T-helper 1 cell (primary cell): ENCODE measurements at places on chromosomes 11 and 22.

GRCh38 chr11:4048340-4048739, 46.3 kb upstream of the RRM1 start:
- DNase-seq, result no peak

DNA sequence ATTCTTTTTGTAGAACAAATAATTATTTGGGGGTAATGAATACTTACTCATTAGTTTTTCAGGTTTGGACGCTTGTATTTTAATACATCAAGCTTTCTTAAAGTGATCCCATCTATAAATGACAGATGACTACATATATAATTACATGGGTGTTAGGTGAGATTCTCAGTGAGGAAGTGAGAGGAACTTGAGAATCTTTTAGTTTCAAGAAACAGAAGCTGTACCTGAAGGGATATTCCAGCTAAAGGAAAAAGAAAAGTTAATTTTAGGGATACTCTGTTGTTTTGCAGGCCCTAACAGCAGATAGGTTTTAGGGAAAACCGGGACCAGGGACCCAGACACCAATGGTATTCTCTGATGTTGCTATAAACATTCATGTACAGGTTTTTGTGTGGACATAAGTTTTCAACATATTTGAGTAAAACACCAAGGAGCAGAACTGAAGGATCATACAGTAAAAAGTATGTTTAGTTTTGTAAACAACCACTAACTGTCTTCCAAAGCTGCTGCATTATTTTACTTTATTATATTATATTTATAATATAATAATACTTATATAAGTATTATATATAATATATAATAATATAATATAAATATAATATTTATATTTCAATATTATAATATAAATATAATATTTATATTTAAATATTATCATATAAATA, 24.1 kb upstream of the PHOX2A start:
- DNase-seq, result no peak

GRCh38 chr11:62559204-62559603, 12.6 kb upstream of the AHNAK start:
- no peak for DNase-seq

DNA sequence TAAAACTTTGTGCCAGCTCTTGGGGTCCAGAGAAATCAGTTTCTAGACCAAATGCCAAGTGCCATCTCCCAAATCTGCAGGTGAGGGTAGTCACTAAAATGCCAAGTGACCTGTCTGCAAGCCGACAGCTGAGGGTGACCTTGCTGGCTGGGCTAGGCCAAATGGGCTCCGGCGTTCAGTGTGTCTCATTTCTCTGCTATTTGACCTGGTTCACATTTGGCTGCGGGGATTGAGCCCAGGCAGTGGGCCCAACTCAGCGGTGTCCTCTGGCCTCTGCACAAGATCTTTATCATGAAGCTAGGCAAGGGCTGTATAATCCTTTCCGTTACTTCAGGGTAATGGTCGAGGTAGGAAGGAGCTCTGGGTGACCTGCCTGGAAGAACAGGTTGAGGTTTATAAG, 87.5 kb downstream of the SNX19 start:
- no peak for DNase-seq

- no peak for DNase-seq
Measured at GRCh38 chr11:15629690-15630321, 515.1 kb downstream of the INSC start.

- DNase-seq, result no peak
Measured at GRCh38 chr11:15118431-15118830, 3.7 kb downstream of the INSC start.

GRCh38 chr11:69992026-69992425, 86.1 kb upstream of the ANO1 start:
- DNase-seq, result no peak

GRCh38 chr11:1943977-1944376, 3.2 kb upstream of the MRPL23 start:
- DNase-seq, result no peak

DNA sequence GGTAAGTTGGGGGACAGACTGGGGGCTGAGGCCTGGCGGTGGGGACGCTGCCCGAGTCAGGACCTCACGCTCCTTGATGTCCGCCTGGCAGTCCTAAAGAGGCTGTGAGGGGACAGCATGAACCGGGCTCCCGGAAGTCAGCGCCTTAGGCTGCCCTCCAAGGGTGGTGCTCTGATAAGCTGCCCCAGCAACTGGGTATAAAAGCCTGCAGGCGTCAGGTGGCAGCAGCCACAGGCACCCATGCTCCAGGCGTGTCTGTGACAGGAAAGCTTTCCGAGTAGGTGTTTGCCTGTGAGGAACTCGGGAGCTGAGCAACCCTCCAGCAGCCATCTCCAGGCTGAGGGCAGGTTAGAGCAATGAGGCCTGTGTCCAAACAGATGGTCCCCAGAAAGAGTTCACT, 53.0 kb downstream of the ST3GAL4 start:
- DNase-seq, result no peak

DNA sequence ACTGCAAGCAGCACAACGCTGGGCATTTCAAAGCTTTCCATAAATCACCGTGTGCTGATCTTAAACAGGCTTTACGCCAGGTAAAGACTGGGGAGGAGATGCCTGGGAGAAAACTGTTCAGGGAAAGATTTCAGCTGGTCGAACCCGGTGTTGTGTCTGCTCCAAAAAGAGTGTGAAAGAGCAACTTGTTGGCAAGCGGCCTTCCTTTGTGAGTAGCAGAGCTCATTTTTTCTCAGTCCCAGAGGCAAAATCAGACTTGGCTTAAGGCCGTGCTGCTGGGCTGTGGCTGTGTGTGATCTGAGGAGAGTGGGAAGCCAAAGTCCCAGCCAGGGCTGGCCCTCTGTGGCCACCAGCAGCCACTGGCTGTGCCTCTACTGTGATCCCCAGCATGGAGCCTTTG, 75.7 kb upstream of the E2F8 start:
- DNase-seq, result no peak

DNA sequence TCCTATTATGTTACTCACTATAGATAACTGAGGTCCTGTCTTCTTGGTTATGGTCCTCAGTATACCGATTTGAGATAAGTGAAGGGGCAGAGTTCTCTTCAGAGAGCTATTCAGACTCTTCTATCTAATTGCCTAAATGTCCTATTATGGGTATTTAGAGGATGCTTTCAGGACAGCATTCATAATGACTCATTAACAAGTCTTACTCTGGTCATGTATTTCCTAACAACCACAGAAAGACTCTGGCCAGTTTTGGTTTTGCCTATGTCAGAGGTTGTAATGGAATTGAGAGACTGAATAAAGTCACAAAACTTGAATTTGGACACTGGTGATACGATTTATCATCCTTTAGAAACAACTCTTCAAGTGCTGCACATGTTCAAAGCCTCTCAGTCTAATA, 1233.0 kb downstream of the JRKL start:
- no peak for DNase-seq

DNA sequence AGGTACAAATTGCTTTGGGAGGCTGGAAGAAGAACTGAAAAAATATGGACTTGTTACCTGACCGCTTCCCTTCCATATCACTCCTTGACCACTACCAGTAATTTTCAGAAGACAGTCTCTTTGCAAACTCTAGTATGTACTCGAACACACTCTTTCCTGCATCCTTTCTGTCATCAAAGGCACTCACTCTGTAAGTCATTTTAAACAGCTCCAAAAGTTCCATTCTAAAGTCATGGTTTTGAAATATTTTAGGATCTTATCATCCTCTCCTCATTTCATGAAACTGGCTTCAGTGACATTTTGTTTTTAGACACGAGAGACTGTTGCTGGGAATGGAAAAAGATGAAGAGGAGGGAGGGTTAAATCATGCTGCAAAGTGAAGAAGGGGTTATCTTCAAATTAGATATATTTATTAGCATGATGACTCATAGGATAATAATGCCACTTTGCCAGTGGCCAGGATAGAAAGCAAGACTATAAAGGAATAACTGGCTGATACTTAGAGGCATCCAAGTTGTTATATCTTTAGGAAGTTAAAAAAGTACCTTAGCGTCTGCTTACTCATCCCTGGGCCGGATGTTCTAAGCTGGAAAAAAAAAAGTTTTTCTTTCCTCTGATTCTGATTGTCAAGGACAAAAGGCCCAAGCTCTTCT, 549.3 kb downstream of the METTL15 start:
- DNase-seq, result no peak

DNA sequence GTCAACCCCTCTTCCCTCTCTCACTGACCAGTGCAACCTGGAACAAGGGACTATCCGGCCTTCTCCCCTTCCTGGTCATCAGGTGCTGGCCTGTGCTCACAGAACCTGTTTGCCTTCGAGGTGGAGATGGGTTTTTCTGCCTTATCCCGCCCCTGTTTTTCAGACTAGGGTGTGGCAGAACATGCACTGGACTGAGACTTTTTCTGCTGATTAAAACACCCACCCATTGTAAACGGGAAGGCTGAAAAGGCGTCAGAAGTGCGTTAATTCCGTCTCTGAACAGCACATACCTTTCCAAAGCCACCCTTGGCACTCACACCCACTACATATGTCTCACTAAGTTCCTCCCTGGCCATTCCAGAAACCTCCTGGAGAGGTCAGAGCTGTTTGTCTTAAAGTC, 4.4 kb upstream of the B3GNT6 start:
- no peak for DNase-seq

- no peak for DNase-seq
Measured at GRCh38 chr11:3994030-3994640, 100.5 kb upstream of the RRM1 start.

DNA sequence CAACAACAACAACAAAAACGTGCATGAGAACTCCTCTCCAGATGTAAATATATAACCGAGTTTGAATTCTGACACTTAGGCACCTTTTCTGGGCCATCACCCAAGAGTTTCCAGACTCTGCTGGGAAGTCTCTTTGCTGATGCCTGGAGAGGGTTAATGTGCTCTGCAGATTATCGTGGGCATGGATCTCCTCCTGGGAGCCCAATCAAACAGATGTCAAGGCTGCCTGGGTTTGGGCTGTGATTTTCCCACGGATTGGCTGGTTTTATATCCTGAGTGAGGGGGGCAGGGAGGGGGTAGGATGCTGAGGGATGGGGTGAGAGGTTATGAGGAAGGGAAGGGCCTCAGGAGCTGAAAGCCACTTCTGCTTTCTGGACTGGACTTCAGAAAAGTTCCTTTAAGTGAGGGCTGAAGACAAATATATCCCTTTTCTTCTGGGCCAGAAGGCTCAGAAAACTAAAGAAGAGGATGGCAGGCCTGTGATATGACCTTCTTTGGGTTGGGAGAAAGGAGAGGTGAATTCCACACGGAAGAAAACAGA, 4.2 kb downstream of the ELF5 start:
- no peak for DNase-seq

DNA sequence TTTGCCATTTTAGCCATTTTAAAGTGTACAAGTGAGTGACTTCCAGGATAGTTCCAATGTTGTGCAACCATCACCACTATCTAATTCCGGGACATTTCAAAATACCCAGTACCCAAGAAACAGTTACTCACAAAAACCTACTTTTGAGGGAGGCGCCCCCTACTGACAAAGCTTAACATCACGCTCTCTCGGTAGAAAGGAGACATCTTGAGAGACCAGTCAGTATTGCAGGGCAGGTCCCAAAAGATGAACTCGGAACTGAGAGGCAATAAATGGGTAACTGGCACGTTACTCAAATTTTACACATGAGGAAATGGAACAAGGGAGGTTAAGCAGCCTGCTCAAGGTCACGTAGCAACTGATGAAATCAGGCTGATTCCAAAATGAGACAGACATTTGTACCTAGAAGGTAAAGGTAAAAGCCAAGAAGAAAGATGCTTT, 50.0 kb upstream of the POU2AF1 start:
- no peak for DNase-seq

- no peak for DNase-seq
Measured at GRCh38 chr11:116505298-116506262, 267.2 kb downstream of the BUD13 start.

GRCh38 chr22:45925811-45926351, 51.1 kb downstream of the WNT7B start:
- DNase-seq, result no peak

GRCh38 chr11:14409891-14410290, 50.9 kb upstream of the RRAS2 start:
- no peak for DNase-seq

DNA sequence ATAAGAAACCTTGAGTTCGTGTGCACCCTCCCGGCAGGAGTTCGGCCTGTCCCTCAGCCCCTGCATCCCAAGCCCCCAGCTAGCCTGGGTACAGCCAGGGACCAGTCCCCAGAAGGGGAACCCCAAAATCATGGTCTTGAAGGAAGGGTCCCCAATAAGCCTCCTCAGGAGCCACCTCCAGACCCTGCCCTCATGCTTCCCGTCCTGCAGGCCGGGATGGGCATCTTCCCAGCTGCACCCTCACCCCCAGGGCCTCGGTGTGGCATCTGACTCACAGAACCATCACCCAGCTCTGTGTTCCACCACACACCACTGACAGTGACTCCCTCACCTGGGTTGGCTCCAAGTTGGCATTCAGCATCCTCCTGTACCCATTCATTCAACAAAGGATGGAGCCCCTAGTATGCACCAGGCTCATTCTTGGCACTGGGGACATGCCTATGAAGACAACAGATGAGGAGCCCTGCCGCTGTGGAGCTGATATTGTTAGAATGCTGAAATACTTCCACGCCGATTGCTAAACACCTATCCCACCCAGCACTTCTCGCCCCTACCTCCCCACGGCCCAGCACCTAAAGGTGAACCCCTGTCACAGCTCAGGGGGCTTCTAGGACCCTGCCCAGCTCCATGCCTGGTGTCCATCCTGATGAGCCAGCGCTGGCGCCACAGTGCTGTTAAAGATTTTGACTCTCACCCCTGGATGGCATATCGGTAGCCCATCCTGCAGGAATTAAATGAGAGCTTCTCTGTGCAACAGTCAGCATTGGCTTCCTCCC, 77.8 kb downstream of the BUD13 start:
- no peak for DNase-seq

DNA sequence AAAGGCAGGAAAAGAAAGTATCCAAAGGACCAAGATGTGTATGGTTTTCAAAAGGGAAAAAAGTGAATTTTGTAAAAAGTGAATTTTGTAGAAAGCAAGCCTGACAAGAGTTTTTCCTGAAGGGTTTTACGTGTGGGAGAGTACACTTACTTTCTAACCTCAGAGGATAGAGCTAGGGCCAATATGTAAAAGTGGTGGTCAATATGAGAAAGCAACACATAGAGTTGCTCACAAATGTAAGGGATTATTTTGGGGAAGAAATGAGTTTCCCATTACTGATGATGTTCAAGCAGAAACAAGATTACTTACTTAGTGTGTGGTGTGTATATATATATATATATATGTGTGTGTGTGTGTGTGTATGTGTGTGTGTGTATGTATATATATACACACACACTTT, 162.5 kb downstream of the SWAP70 start:
- no peak for DNase-seq

GRCh38 chr11:110752890-110753289, 40.7 kb upstream of the ARHGAP20 start:
- no peak for DNase-seq

GRCh38 chr22:22515890-22516289, 4.2 kb downstream of the ZNF280A start:
- no peak for DNase-seq
